ENCODE measurements at places on chromosomes 6 and 20. TPM values are rescaled to one million over a fixed set of nuclear protein-coding genes. Genes with fewer than 3 reads are reported as not detected.

Gene SLC17A1
- 33.9 TPM for polyA plus RNA-seq

Gene C6orf52
- polyA plus RNA-seq, result 3.7 TPM

Gene GLP1R
- 1.3 TPM for polyA plus RNA-seq

Gene DNAH8
- polyA plus RNA-seq, result 0.90 TPM

Gene CAPN11
- 0.23 TPM for polyA plus RNA-seq

Gene GSTA1
- 0.85 TPM for polyA plus RNA-seq

Gene RFX6
- not detected for polyA plus RNA-seq

Gene CSNK2A1
- polyA plus RNA-seq, result 174 TPM

Gene ADGRG6
- polyA plus RNA-seq, result 35.6 TPM

Gene ATF6B
- polyA plus RNA-seq, result 94.3 TPM

Gene ZSCAN23
- 16.5 TPM for polyA plus RNA-seq

Gene MUC21
- not detected for polyA plus RNA-seq

Gene SLC35D3
- not detected for polyA plus RNA-seq

- no peak for DNase-seq
Measured at GRCh38 chr6:98831057-98831958, 3.1 kb upstream of the POU3F2 start.

DNA sequence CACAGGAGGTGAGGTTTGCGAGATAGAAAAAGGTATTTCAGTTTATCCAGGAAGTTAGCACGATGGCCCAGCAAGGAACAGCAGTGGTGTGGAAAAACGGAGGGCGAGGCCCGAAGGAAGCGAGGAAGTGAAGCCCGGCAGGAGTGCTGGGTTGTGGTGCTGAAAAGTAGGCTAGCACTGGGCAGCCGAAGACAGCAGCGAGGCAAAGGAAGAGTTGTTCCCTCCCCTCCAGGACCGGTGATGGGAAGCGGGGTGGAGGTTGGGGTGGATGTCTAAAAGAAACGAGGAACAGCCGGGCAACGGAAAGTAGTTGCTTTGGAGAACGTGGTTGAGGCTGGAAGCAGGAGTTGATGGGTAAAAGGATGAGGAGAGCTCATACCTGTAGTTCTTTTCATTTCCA lies 1.4 kb downstream of the METTL24 start:
- DNase-seq, result no peak

DNA sequence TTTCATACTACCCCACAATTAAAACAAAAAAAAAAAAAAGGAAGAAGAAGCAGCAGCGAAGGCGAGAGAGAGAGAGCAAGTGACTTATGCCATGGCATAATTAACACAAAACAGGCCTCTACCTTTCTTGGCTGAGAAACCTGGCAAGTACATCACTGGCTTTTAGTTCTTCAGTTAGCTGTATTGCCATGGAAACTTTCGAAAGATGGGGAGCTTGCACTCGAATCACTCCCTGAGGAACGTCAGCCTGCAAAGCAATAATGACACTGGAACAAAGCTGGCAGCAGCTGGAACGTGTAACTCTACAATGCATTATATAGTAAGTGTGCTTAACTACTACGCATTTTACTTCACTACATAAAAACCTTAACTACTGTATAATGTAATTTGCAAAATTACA lies 126.1 kb downstream of the ARHGAP18 start:
- peak; percentile 56 for DNase-seq

GRCh38 chr6:125612345-125612846 lies 137.0 kb upstream of the HEY2 start:
- peak; percentile 14 for DNase-seq

GRCh38 chr20:10954137-10954840 lies 280.5 kb upstream of the JAG1 start:
- DNase-seq, result no peak

DNA sequence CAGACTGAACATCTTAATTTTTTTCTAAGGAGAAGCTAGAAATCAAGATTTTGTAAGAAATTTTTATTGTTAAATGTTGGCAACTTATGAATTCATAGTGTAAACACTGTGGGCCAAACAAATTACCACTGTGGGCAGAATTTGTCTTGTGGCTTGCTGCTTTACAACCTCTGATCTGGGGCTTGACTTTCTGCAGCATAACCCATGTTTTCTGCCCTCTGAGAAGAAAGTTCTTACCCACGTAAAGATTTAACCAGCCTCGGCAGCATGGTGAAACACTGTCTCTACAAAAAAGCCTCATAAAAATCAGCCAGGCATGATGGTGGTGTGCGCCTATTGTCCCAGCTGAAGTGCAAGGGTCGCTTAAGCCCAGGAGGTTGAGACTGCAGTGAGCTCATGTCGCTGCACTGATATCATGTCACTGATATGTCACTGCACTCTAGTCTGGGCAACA lies 12.9 kb downstream of the ITCH start:
- peak; percentile 66 for DNase-seq

DNA sequence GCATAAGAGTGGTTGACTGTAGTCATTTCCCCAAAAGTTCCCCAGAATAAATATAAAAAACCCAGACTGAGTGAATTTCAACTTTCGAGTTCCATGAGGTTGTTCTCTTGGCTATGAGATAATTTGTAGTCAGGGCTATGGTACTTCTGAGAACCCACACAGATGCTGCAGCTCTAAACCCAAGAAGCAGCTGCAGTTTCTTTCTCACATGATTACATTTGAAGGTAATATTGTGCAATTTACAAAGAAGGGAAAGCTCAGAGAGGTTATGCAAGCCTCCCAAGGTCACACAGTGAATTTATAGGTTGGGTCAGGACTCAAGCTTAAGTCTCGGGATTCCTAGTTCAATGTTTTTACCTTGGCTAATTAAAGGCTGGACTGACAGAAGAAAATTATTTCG lies 29.7 kb upstream of the CD93 start:
- no peak for DNase-seq

DNA sequence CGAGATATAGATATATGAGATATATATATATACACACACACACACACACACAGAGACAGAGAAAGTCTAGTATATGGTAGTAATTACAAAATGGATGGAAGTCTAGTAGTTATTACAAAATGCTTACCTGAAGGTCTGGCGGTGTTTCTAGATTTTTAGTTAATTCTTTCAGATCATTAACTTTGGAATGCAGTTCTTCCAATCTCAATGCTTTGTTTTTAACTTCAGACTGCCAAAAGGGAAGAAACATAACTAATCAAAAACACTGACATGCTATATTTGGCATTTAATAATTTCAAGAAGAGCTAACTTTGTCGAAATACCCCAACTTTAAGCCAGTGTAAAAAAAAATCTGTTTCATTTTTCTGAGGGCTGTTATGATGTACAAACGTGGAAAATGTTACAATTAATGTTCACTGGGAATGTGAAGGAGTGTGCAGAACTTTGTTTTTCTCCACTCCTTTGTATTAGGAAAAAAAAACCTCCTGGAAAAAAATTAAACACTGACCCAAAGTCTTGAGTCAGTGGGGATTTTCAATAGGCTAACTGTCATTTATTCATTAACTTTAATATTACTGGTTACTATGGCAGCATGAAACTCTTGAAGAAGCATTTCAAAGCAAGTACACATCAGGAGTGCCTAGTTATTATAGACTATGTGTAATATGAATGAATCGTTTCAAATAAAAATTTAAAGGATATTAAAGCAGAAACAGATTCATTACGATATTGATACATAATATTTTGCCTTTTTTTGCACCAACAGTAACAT lies 232.9 kb downstream of the SYNE1 start:
- no peak for DNase-seq

- no peak for DNase-seq
Measured at GRCh38 chr6:117908246-117909068, 1.4 kb downstream of the SLC35F1 start.

DNA sequence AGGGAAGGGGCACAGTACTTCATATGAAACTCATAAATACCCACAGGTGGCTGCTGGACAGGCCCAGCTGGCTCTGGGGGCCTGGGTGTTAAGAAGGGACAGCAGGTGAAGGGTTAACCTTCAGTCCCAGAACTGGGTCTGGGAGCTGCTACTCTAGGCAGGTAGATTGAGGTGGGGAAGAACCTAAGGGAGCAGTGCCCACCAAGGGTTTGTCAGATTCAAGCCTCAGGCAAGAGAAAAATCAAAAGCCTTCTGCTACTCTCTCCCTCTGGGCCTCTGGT lies 5.6 kb downstream of the RPL10A start:
- DNase-seq, result no peak

- no peak for DNase-seq
Measured at GRCh38 chr20:41234546-41234945, 83.0 kb downstream of the ZHX3 start.

DNA sequence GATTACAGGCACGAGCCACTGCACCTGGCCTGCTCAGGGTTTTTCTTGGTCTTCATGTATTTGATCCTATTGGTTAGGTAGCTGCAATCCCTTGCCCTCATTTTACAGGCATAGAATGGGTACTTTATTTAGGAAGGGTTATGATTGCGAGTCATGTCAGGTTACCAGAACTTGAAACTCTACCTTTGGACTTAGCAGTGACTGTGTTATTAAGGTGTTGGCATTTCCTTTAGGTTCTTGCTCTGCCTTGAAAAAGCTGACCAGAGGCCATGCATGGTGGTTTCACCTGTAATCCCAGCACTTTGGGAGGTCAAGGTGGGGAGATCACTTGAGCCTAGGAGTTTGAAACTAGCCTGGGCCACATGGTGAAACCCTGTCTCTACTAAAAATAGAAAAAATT lies 24.5 kb downstream of the JARID2 start:
- no peak for DNase-seq

DNA sequence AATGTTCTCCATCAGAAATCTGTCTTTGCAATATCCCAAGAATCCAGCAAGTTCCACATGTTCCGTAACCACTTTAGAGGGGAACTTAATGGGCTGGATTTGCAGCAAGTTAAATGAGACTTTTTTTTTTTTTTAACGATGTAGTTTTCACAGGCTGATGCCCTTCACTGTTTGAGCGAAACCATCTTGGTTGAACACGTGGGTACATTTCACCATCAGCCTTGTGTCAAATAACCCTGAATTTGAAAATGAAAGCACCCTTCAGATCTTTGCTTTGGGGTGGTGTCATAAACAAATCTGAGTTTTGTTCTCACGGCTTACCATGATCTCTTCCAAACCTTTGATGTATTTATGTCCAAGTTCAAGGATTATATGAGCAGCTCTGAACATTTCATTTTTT lies 73.7 kb upstream of the EXOC2 start:
- DNase-seq, result no peak

GRCh38 chr6:169223006-169223405 lies 30.6 kb downstream of the THBS2 start:
- DNase-seq, result no peak

DNA sequence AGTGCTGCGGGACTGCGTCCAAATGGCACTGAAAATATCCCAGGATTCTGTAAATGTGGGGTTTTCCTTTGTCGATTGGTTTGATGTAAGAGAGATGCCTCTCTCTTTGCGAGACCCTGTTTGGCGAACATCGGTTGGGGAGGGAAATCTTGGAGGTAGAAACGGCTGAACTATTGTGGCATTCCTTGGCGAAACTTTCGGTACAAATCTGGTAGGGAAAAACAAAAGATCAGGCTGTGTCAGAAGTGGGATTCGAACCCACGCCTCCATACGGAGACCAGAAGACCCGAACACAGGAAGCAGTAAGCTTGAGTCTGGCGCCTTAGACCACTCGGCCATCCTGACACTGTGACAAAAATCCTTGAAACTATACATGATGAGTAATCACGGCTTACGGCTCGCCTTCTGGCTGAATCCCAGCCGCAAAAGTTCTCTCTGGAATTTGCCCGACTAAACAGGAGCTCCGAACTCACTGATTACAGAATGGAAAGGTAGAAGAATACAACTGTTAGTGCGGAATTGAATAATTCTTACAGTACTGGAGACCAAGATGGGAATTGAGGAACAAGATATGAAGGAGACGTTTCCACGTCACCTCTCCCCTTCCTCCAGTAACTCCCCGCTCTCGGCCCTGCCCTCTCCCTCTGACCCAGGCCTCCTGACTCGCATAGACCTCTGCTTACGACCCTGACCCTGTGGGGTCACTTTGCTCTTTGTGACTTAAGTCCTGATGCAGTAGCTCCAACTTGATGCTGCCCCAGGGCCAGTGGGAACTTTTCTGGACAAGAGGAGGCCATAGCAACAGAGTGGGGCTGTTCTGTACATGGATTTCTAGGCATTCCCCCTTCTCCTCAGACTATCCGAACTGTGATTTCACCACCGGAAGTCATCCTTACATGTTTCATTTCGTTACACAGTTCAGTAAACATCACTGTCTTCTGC lies 132.8 kb upstream of the ZNF184 start:
- DNase-seq, result no peak

GRCh38 chr6:160073272-160073671 lies 48.3 kb upstream of the SLC22A1 start:
- DNase-seq, result no peak

- DNase-seq, result peak; percentile 57
Measured at GRCh38 chr6:90375681-90376439, 79.2 kb upstream of the BACH2 start.

DNA sequence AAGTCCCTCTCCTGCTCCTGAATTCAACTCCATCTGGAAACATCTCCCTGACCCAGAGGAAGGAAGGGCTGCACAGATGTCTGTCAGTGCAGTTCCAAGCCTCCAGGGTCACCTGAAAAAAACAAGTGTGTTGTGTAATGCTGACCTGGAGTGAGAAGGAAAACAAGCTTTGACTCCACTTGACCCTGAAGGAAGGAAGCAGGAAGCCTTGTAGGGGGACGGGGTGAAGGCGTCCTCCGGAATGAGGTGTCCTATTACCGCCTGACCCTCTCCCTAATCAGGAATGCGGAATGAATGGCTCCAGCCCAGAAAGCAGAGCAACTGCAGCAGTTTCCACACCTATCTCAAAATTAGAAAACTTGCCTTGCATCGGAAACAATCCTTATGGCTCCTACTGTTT lies 13.9 kb upstream of the ADGRF5 start:
- no peak for DNase-seq

DNA sequence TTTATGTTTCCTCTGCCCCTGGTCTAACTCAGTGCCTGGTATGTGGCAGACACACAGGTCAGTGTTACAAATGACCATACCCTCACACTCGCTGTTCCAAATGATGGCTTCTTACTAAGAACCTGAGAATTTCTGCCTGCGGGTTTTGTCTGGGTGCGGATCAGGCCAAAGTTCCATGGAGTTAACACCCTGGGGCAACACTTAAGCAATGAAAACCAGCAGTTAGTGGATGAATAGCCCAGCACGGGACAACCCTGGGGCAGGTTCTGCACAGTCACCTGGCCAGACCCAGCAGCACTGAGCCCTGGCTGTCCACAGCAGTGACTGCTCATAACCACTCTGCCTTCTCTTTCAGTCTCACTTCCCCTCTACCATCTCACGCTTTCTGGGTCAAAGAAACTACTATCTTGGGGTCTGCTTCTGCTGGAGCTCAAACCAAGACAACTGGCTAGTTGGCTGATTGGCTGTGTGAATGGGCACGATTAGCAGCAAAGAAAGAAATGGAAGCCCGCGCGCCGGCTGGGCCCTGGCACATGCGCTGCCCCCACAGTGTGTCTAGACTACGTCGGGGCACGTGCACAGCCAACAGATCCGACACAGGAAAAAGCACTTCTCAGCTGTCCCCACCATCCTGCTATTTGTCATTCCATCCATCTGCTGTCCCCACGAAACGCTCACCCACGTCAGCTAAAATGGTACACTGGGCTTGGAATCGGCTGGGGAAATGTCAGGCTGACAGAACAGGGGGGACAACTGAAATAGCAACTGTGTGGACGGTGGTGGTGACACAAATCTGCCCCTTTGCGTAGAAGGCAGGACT lies 36.6 kb downstream of the MGME1 start:
- DNase-seq, result no peak

Measured in left kidney (tissue), 8 donors.